Adrenal gland (tissue), 19 donors: ENCODE measurements at places on chromosomes 16 and 17.

DNA sequence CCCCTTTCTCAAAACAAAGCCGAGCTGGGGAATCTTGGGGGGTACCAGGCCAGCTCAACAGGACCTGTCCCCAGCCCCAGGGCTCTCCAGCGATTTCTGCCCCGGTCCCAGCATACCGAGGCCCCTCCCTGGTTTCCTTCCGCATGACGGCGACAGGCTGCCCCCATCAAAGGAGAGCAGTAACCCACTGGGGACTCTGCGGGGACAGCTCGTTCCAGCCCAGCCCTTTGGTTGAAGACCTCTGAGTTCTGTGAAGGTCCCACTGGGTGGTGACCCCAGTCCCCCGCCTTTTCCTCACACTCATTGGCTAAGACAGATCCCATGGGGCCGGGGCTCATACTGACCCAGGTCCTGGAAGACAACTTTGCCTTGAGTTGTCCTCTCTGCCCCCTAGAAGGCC, 4.1 kb downstream of the SMTNL2 start:
- no peak for DNase-seq

DNA sequence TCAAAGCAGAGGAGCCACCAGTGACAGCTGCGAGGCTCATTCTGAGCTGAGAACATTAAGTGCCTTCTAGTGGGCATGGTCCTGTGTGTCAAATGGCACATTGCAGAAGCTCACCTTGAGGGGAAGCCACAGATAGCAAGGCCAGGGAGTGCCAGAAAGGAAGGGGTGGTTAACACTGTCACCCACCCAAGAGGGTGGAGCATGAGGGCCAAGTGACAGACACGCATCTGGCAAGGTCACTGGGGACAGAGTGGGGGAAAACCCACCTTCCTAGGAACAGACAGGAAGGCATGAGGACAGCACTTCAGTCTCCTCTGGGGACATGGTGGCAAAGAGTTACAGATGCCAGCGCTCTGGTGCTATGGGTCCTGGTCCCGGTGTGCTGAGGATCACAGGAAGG, 22.1 kb downstream of the NUBP1 start:
- DNase-seq: no peak

DNA sequence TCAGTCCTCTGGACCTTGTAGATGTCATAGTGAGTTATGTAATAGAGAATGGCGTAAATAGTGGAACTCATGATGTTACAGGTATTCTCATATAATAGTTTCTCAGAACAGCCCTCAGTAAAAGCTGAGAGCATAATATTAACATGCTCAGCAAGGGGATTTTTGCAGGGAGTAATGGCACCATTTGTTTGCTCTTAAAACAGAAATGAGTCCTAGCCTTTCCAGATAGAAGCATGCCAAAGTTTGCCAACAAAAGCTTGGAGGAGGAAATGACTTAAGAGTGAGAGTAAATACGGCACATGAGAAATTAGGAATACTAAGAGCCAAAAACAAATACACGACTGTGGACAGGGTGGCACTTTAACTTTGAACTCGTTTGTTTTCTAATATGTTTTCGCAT, 198.4 kb downstream of the ANKFN1 start:
- no peak for DNase-seq

DNA sequence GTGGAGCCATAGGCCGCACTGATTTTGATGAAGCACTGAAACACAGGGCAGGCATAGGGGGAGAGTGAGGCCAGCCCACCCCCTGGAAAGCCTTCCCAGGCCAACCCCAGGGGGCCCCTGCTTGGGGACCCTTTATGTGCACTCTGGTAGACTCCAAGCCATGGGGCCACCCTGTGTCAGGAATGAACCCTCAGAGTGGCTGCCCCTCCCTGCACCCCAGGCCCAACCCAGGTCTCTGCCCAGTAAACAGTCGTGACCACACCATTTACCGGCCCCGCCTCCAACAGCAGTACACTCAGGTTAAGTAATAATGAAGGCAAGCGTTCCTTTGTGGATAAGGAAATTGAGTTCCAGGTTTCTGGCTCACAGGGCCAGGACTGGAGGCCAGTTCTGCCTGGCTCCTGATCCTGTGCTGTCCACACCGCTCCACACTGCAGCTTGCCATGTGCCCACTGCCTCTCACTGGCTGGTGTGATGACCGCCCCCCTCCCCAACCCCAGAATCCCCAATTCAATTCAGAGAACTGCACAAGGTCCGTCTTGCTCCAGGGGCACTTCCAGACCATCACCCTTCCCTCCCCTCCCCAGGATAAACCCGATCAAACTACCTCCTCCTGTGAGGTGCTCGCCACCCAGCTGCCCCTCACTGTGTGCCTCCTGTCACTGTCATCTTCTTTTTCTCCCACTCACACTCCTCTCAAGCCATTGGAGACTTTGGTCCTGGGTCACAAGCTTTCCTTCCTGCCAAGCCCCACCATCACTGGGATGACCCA, 13.6 kb downstream of the PIMREG start:
- no peak for DNase-seq

DNA sequence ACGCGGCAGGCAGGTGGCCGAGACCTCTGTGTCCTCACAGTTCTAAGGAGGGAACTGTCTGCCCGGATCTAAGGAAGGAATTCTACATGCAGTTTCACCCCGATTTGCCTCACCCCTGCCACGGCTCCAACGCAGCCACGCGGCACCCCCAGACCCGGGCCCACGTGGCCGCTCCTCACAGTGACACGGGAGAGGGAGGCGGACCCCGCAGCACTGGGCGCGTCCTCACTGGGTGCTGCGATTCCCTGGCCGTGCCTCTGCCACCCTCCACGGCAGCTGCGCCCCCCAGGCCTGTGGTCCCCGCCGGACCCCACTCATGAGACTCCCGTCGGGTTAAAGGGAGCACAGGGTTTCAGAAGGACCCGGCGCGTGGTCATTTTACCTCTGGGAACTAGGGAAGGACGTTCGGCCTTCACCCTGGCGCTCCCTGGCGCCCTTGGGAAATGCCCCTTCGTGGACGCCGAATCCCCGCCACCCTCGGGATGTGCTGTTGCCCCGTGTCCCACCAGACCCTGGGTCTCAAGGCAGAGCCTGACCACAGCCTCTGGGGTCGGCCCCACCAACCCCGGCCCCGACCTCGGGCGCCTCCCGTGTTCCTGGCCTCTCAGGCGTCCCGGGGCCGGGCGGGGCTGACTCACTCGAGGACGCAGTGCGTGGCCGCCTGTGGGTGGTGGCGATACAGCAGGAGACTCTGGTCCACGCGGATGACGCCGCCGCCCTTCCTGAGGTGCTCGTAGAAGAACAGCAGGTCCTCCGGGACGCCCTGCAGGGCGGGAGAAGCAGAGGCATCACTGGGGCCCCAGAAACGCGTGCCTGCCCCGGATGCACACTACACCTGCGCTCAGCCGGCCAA, 118.8 kb upstream of the METRNL start:
- DNase-seq: no peak

DNA sequence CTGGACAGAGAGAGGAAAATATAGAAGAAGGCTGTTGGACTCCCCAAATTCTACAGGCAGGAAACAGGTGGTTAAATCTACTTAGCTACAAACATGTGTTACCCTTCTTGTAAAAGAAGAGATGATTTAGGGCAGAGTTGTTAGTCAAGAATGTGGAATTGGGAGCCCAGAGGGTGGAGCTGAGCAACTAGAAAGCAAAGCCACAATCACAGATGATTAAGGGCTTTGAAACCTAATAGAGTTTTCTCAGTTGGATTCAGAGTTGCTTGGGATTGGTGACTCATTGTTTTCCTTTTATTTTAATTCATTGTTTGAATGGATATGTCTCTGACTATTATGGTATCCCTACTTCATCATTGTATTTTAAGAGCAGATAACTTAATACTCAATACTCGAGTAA, 6.2 kb downstream of the ACSM5 start:
- no peak for DNase-seq

GRCh38 chr16:49604602-49605001, 231.0 kb downstream of the C16orf78 start:
- peak; percentile 15 for DNase-seq

DNA sequence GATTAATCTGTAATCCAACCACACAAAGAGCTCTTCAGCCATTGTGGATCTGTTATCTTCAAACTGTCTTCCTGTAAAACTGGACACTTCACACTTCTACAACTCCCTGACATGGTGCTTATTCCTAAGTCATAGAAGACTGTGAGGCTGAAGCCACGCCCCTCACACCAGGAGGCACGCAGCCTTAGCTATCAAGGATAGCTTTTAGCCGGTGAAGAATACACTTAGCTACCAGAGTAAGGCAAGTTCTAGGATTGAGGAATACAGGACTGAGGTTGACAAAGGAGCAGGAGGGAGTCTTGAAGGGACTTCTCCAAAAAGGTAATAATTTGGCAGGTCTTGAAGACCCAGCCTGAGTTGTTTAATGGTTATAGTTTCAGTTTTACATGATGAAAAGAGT, 79.8 kb upstream of the GAS7 start:
- DNase-seq: no peak

GRCh38 chr17:64607862-64608565, 54.1 kb downstream of the SMURF2 start:
- no peak for DNase-seq

- no peak for DNase-seq
Measured at GRCh38 chr16:28172336-28172735, 39.4 kb downstream of the XPO6 start.

GRCh38 chr16:19710991-19711545, 7.0 kb downstream of the KNOP1 start:
- no peak for DNase-seq

DNA sequence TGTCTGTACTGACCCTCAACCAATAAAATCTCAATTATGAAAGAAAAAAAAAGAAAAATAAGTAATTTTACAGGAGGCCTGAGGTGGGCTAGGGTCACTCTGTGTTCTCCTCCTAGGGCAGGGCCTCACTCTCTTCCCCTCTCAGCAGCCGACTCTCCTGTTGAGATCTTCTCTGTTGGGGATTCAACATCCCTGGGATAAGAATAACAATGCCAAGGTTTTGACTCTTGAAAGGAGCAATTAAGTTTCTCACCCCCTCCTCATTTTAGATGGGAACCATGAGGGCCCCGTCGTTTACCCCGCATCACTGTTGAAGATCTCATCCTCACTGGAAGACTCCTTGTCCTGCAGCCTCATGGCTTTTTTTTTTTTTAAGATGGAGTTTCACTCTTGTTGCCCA, 21.5 kb upstream of the BRCA1 start:
- DNase-seq: peak; percentile 24

DNA sequence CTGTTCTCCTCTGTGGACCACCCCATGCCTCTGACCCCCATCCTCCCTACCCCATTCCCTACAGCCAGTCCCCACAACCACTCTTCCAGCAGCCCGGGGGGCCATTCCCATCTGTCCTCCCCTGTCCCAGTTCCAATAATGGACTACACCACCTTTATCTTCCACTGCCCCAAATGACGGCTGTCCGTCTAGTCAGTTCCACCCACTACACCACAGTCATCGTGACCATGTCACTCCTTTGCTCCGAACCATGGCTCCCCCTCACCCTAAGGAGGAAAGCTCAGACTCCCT, 15.3 kb downstream of the PDP2 start:
- no peak for DNase-seq

- DNase-seq: no peak
Measured at GRCh38 chr17:6857904-6858303, 26.4 kb upstream of the TEKT1 start.

DNA sequence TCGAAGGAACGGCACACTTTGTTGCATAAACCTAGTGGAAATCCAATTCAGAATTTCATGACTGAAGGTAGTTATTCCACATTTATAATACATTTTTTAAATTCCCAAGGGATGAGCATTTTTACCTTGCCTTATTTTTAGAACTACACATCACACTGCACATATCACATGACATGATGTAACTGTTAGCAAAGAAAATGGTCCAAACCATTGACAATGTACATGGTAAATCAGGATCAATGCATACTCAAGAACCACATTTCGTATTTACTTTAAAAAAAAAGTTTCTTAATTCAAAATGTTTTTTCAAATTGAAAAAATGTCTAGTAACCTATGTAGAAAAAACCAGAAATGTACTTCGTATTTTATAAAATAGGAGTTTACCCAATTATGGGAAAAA, 2.5 kb downstream of the KANSL1 start:
- no peak for DNase-seq

- no peak for DNase-seq
Measured at GRCh38 chr17:29880031-29880430, 50.0 kb downstream of the SSH2 start.

- DNase-seq: peak; percentile 99
Measured at GRCh38 chr16:70428178-70428998, 10.5 kb downstream of the ST3GAL2 start.

GRCh38 chr16:88331989-88332920, 50.5 kb upstream of the ZNF469 start:
- peak; percentile 45 for DNase-seq

- no peak for DNase-seq
Measured at GRCh38 chr17:51200295-51200694, 34.1 kb downstream of the NME2 start.

- no peak for DNase-seq
Measured at GRCh38 chr17:47199627-47200324, 9.4 kb upstream of the MYL4 start.

GRCh38 chr17:4840893-4841242, 7.7 kb downstream of the MINK1 start:
- no peak for DNase-seq

- no peak for DNase-seq
Measured at GRCh38 chr16:12750554-12750918, 53.2 kb downstream of the CPPED1 start.

GRCh38 chr16:78175287-78175686, 75.8 kb downstream of the WWOX start:
- no peak for DNase-seq

- peak; percentile 59 for DNase-seq
Measured at GRCh38 chr16:85238233-85238647, 126.0 kb upstream of the CIBAR2 start.

DNA sequence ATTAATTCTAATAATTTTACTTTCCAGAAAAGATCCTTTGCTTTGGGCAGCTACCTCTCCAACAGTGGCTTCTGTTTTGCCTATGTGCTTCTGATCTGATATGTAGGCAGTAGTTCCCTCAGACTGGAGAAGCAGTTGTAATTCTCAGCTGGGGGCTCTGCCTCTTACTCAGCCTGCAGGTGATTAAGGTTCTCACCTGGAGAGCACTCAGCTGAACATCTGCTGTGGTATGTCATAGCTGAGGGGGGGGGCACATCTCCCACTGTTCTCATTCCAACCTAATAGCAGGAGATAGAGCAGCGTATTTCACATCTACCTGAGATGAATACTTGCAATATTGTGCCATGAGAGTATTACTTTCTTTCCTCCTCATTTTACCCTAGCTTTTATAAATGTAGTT, 511.9 kb upstream of the CDH8 start:
- DNase-seq: no peak
